CD4-positive, alpha-beta T cell (primary cell): ENCODE measurements at places on chromosomes 7 and 10. TPM values are rescaled to one million over a fixed set of nuclear protein-coding genes. Genes with fewer than 3 reads are reported as not detected.

The DHTKD1 gene
- total RNA-seq = 5.3 TPM

The ACTA2 gene
- 2.1 TPM for total RNA-seq

The PIK3AP1 gene
- total RNA-seq = 0.58 TPM

DNA sequence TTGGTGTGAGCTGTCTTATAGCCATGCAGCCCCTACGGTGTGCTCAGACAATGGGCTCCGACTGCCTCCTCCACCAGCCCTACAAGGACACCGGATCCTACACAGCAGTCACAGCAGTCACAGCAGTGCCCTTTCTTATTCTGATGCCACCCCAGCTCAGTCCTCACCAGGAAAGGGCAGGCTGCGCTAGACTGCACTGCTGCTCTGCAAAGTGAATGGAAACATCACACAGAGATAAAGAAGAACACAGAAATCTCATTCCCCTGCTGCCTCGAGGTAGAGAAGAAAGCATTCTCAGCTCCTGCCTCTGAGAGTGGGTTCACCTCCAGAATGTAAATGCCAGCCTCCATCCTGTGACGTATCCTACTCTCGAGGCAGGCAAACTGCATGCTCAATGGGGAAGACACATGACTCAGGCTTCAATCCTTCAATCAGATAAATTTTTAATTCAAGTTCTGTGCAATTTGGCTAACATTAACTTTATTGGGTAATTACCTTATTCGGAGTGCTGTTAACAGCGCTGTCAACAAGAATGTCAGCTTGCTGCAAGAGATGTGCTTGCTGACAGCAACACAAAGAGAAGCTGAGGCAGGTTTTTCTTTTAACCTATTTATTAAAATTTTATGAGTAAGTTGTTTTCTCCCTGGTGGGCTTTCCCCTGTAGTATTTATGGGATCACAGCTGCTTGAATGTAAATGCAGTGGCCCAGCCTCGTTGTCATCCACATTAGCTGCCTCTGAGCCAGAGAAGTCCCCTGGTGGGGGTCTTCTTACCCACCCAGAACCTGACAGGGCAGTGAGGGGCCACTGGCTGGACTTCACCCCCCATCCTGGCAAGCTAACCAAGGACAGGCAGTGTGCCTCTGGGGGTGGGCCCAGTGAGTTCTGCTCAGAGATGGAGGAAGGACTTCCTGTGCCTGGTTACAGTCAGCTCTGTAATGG, 241.3 kb upstream of the KMT2E start:
- DNase-seq = no peak

- DNase-seq = no peak
Measured at GRCh38 chr7:92523110-92523509, 5.2 kb downstream of the PEX1 start.

The TRIL gene
- total RNA-seq = not detected

The RBP3 gene
- total RNA-seq = not detected

GRCh38 chr10:72637398-72637857, 11.5 kb upstream of the MICU1 start:
- DNase-seq = peak; percentile 43

- no peak for DNase-seq
Measured at GRCh38 chr7:37912756-37913155, 3.9 kb downstream of the SFRP4 start.

DNA sequence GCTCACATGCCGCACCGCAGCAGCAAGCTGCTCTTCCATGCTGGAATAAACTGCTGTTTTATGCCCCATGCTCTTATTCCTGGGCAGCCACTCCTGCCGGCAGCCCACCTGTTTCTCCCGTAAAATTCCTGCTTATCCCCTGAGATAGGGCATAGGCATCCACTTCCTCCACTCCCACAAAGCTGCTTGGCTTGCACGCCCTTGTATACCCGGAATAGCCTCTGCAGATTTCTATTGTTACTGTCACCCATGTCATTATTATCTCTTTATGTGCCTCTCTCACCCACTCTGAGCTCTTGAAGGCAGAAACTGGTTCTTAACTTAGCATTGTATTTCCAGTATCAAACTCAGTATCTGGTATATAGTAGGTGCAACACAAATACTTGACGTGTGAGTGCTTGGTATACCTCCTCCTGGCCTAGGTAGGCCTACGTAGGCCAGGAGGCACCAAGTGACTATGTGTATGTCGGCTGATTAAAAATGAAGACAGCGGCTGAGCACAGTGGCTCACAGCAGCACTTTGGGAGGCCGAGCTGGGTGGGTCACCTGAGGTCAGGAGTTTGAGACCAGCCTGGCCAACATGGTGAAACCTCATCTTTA, 193.4 kb downstream of the CCDC3 start:
- DNase-seq = no peak

- DNase-seq = no peak
Measured at GRCh38 chr10:95309958-95310357, 19.2 kb upstream of the PDLIM1 start.

The TACR2 gene
- total RNA-seq = not detected
